ENCODE measurements at places on chromosomes 1 and 21.
A peak's percentile ranks its signal among the peaks of the same experiment; 100 is the strongest.

DNA sequence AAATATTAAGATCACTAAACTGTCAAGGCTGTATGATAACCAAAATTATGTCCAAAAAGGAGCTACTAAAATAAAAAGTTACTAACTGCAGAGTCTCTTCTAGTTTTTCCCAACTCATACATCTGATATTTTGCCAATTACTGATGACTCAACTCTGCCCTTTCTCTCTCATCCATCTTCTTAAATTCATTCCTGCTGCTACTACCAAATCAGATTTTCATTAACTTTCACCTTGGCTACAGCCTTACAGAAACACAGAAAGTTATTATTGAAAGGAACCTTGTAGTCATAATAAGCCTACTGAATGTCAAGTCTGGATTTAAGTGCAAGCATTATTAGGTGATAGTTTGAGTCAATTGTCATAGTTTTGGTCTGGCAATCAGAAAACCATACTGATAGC lies 273.1 kb downstream of the DPYD start:
- DNase-seq = no peak

GRCh38 chr21:35540950-35541638 lies 492.0 kb upstream of the RUNX1 start:
- no peak for DNase-seq

DNA sequence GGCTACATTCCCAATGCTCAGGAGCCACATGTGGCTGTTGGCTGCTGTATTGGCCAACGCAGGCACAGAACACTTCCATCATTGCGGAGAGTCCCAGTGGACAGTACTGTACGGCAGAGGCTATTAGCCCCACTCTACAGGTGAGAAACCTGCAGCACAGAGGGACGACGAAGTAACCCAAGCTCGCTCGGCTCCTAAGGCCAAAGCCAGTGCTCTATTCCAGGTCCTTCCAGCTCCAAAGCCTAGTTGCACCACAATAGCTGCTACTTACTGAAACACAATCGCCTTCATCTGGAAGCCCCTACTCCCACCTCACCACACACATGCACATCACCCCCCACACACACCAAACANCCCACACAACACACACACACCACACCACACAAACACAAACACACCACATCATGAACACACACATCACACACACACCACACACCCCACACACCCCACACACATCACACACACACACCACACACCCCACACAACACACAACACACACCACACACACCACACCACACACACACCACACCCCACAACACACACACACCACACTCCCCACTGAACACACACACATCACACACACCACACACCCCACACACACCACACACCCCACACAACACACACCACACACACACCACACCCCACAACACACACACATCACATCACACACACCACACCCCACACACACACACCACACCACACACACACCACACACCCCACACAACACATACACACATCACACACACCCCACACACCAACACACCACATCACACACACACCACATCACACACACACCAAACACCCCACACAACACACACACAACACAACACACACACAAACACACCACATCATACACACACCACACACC lies 3.2 kb downstream of the LYPD8 start:
- DNase-seq = no peak

- no peak for DNase-seq
Observed at GRCh38 chr1:230422221-230422981, 3.7 kb downstream of the PGBD5 start.

DNA sequence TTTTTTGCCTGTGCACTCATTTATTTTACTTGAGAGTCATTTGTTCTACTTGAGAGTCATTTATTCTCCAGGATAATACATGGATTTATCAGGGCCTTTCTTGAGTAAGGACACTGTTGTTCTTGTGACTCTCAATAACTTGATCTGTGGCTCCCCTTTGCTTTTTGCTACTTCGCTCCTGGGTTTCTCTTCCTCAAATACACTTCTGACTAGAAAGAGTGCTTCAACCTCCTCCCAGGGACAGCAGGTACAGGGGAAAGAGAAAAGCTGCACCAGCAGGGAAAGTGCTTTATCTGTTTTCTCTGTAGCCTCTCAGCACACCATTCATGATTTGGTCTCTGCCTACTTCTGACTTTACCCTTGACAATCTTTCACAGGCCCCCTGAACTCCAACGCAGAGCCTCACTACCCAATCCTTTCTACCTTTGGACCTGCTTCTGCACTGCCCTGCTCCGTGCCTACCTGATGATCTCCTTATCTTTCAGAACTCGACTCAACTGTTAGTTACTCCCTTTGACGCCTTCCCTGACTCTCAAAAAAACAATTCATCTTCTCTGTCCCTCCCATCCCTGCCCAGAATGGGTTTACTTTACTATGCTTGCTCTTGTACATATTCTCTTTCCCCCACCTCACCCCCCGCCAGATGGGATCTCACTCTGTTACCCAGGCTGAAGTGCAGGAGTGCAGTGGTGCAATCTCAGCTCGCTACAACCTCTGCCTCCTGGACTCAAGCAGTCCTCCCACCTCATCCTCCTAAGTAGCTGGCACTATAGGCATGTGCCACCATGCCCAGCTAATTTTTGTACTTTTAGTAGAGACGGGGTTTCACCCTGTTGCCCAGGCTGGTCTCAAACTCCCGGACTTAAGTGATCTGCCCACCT lies 15.6 kb upstream of the PIGM start:
- no peak for DNase-seq

GRCh38 chr1:107378426-107378825 lies 237.6 kb downstream of the NTNG1 start:
- no peak for DNase-seq

DNA sequence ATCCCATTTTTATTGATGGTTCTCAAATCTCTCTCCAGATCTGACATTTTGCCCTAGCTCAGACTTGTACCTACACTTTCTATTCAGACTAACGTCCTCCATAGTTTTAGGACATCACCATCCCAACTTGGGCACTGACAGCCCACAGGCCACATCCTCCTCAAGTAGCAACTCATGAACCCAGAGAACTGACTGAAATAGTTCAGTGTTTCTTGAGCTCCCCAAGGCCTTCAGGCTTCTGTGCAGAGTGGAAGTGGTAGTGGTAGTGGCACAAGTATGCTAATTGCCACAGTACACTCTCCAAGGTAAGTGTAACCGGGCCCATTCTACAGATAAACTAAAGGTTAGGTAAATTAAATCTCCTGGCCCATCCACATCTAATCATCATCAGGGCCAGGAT lies 112.6 kb downstream of the SLC45A1 start:
- DNase-seq = no peak

GRCh38 chr1:228045405-228045804 lies 37.1 kb upstream of the ARF1 start:
- DNase-seq = no peak

DNA sequence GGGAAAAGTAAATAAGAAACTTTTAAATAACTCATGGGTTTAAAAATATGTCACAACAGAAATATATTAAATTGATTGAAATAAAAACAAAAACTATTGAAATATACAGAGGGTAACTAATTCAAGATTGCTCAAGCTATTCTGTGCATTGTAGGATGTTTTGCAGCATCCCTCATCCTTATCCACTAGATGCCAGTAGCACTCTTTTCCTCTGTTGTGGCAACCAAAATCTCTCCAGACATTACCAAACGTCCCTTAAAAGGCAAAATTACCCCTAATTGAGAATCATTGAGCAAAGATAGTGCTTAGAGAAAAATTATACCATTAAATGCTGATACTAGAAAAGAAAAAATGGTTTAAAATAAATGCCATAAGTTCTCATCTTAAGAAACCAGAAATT lies 682.6 kb downstream of the RWDD3 start:
- no peak for DNase-seq

DNA sequence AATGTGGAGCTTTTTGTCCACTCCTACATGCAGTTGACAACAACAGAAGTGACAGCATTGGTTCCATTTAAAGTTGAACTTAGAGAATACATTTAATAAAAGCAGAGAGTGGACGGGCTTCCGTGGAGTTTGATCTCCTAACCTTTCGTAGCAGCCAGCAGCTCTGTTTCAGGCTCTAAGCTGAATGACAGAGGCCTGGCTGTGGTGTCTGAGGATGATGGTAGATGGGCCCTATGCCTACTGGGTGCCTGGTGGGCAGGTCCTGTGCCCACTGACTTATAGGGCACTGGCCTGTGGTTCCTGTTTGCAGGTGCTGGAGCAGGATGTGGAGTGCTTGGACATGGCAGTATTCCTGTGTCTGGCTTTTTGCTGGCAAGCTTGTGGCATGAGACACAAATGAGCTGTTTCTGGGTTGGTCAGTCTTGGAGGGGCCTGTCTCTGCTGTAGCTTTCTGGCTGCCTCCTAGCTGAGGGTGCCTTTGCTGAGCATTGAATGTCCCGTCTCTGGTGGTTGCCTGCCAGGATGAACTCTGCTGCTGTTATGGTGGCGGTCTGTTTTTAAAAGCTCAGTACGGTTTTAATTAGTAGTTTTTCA lies 54.6 kb downstream of the PRDM2 start:
- no peak for DNase-seq

DNA sequence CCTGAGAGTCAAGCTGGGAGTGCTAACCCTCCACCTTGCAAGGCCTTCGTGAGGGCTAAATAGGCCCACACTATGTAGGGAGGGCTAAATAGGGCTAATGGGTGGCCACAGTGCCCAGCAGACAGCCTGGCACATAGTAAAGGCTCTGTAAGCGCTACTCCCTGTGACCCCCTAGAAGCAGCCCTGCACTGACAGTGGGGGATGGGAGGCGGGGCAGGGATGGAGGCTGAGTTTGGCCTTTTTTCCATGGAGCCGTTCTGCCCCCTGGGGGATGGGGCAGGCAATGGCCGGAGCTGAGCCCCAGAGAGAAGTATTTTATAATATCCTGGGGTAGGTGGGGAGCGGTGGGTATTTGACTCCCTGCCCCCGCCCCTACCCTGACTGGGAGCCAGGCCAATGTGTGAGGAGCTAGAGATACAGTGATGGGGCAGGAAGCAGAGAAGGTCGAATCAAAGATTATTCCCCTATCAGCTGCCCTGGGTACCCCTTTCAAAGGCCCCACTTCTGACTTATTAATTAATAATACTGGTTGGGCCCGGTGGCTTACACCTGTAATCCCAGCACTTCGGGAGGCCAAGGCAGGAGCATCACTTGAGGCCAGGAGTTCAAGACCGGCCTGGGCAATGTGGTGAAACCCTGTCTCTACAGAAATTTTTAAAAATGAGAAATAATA lies 42.3 kb downstream of the LACTBL1 start:
- DNase-seq = peak; percentile 37

DNA sequence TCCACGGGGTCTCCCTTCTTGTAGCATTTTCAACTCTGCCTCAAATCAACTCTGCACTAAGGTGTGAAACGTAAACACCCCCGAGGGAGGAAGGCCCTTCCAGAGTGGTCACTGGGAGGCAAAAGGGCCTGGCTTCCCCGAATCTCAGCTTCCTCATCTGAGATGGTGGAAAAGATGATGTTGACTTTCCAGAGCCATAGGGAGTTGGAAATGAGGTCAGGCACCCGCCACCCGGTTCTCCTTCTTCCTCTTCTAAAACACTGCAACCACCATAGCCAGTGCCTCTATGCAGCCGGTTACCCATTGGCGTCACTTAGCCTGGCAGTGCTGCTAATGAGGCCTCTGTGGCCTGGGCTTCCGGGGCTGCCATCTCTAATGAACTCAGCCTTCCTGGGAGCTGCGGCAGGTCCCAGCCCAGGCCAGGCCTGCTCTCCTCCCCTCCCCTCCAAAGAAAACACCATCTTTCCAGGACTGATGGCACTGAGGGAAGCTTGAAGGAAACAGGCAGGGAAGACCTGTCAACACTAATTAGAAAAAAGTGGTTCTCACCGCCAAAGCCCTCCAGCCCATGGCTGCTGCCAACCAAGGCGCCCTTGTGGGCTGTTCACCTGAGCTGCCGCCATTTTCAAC lies 175.0 kb downstream of the KAZN start:
- DNase-seq = no peak

DNA sequence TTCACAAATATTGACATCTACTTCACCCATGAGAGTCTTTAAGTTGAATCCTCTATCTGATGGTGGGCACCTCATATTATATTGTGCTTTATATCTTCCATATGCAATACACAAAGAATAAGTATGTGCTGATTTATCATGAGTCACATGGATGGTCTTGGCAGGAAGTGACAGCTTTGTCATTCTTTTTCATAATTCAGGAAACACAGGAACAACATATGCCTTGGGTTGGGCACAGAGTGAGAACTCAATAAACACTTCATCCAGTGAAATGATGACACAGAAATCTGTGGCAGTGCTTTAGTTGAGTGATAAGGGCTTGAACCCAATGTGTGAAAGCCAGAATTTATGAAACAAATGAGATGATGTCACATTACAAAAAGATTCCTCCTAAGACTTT lies 41.2 kb downstream of the GADD45A start:
- DNase-seq = no peak

DNA sequence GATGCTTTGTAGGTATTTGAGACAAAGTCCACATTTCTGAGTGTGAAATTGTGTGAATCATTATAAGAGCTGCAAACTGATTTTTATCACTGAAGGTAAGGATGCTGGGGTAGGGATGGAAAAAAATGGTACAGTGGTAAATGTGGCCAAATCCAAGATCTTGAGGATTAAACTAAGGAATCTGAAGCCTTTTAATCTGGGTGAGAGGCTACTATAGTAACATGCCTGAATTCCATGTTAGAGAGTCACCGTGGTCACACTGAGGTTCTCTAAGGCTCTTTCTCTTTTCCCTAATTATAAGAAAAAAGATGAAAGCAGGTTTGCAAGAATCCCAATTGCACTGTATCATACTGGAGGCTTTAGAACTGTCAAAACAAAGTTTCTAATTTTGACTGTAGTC lies 17.6 kb downstream of the PTGER3 start:
- DNase-seq = no peak

DNA sequence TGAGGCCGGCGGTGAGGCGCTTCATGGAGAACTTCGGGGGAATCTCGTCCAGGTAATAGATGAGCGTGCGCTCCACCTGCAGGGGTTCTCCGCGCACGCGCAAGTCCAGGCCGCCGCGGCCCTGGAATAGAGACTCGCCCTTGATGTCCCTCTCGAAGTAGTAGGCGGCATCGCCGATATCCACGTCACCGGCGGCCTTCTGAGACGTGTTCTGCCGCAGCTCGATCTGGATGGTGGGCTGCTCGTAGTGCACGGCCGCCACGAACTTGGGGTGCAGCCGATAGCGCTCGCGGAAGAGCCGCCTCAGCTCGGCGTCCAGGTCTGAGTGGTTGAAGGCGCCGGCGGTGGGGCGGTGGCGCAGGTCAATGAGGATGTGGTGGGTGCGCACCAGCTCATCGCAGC lies 726 bp downstream of the TACSTD2 start:
- DNase-seq = no peak

DNA sequence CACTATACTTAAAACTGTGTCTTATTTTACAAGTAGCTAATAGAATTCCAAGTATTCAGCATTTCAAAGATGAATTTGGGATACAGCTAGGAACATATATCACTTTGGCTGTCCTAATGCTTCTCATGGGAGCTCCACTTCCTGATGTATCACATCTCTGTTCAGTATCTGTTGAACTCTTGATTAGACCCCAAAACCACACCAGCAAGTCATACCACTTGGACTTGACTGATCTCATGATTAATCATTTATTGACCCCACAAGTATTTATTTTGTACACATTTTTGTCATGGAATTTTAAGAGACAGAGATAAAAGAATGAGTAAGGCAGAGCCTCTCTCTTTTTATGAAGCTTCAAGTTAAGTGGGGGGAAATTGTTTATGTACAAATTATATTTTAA lies 30.0 kb downstream of the TMPRSS15 start:
- no peak for DNase-seq

Measured in activated CD4-positive, alpha-beta T cell treated with anti-CD3 and anti-CD28 coated beads, Interleukin-2, amount 50 U/mL, for 48 hours (primary cell).